ENCODE measurements at places on chromosomes 4 and X.

DNA sequence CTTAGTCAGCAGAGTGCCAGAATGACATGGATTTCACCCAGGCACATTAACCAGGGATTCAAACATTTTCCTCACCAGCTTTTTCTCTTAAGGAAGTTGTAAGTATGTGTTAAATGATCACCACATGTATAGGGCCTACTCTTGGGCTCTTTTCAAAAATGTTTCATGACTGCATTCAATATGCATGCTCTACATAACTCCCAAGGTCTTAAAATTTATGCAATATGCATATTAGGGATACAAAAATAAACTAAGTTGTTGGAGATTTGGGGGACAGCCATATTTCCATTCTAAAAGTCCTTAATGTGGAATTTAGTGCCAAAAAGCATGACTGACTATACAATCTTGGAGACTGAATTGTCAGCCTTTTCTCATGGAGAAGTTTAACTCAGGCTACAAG is 25.0 kb upstream of the TRPC5OS start:
- no peak for DNase-seq

- no peak for DNase-seq
These were observed 507.9 kb downstream of the TECRL start for GRCh38 chr4:63901304-63901703.

GRCh38 chr4:41339812-41340809 is 83.4 kb downstream of the UCHL1 start:
- DNase-seq, result no peak

DNA sequence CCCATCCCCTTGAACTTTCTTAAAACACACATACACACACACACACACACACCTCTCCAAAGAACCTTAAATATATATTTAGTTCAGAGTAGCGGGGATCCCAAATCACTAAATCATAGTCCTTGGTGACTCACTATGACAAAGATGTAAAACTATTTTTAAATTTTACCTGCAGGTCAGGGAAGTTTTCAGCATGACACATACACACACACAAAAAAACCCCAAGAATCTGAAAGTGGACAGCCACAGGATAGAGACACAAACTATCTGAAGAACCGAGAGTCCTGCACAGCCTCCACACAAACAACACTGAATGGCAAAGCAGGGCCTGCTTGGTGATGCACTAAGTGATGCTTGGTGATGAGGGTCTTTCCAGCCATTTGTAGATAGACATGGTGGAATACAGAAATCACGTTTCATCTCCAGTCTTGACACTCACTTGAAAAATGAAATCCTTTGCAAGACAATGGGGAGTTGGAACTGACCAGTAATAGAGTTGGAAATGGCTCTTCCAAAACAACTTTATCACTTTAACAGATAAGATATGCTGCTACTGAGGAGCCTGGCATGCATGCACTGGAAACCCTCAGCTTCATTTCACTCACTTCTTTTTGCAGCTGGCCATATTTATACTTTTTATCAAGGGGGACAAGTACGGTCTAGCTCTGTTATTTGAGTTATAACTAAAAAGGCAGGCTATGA is 307.3 kb downstream of the RAPGEF2 start:
- DNase-seq, result no peak

GRCh38 chr4:5222047-5222446 is 170.8 kb downstream of the STK32B start:
- DNase-seq, result no peak

DNA sequence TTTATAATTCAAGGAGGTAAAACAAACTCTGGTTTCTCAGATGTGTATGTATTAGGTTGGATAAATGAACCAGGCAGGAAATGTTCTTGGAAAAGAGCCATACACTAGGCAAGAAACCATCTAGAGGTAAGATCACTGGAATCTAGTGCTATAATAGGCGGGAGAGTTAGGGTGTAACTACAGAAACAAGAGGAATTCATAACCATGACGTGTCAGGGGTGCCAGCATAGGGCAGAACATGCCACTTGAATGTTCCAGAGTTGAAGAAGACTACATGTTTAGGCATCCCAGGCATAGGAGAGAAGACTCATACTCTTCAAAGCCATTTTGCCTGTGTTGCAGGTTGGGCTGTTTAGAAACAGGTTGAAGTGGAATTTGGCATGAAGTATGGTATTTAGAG is 198.7 kb downstream of the CCNG2 start:
- no peak for DNase-seq

DNA sequence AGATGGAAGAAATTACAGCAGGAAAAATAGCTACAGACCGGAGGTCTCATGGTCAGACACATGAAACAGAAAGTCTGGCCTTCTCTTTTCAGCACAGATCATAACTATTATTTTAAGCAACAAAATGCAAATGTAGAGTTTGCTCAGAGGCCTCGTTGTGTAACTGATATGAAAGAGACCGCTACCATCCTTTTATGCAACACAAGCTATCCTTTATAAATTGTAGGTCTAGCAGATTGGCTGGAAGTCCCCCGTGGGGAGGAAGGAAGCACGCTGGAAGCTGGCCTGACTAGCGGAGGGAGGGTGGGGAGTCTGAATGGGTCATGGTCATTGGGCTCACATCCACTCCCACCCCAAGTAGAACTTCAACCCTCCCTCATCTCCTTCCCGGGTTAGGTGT is 27.7 kb downstream of the DMP1 start:
- no peak for DNase-seq

DNA sequence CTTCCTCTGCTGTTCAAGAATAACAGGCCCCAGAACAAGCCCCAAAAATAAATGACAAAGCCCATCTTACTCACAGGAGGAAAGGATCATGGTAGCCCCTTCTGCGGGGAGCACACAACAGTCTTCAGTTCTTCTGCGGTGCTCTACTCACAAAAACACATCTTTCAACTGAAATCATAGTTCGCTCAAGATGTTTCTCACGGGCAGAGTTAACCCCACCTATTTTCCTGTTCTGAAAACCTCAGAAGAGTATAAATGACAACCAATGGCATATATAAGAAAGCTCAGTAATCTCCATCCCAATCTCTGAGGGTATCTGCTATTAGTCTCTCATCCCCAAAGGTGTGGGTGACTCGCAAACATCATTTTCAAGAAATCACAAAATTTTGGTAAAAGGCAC is at the start of gene TXK:
TXK (minus strand) TSS at position 170 of the 400 bp plus-strand sequence; CDS start at position 90, 80 bp downstream.
- DNase-seq, result no peak

All from effector memory CD4-positive, alpha-beta T cell (primary cell).